Stomach (tissue), 19 donors: ENCODE measurements at places on chromosomes 7 and 10.

DNA sequence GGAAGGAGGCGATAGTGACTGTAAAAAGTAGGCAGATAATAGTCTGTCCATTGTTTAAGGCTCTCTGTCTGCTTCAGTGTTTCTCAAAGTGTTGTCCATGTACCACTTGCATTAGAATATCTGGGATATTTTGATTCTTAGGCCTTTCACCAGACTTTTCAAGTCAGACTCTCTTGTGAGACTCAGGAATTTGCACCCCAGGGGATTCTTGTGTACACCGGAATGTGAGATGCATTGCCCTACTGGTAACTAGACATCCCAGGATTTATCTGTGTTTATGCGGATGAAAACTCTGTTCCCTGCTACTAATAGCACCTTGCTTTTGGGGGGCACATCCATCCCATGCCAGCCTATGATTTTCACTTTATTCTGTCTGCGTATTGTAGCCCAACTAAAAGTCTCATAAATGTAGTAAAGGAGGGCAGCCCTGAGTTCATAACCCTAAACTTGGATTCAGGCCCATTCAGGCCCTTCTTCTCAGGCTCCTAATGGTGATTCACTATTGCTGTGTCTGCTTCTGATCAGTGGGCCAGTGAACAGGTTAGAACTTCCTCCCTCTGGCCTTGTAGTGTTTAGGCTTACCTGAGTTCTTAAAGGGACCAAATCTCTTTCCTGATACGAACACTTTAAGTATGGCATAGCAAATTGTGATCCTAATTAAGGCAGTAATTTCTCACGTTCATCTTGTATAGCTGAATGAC lies 71.8 kb upstream of the RPA3 start:
- H3K4me3 ChIP-seq = no peak overlapping the region
- H3K27ac ChIP-seq = no peak overlapping the region
- no peaks in the 10 kb centered on the region for H3K27me3 ChIP-seq
- DNase-seq = no peak
- H3K36me3 ChIP-seq = no peaks in the 10 kb centered on the region

GRCh38 chr10:30944005-30944404 lies 87.7 kb downstream of the ZNF438 start:
- DNase-seq = no peak
- H3K4me3 ChIP-seq = no peak overlapping the region
- H3K27ac ChIP-seq = no peak overlapping the region

- DNase-seq = no peak
- no peak overlapping the region for H3K4me3 ChIP-seq
- no peaks in the 10 kb centered on the region for H3K36me3 ChIP-seq
- no peaks in the 10 kb centered on the region for H3K4me1 ChIP-seq
These were observed 64.9 kb downstream of the MCU start for GRCh38 chr10:72756674-72757385.

DNA sequence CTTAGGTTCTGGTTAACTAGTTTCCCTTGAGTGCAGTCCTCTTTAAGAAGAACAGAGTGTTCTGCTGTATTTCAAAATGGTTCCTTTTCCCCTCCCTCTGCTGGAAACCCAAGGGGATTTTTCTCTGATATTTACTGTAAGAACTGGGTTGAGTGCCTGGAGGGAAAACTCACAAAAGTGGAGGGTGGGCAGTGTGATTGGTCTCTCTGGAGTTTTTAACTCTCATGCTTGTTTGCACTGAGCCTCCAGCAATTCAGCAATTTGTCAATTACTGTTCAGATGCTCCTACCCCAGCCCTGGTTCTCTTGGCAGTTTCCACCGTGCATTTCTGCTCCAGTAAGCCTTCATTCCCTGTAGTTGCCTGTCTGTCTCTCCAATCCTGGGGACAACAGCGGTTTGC lies 273.4 kb upstream of the SORCS1 start:
- no peak for DNase-seq
- H3K27ac ChIP-seq = no peak overlapping the region
- H3K4me3 ChIP-seq = no peak overlapping the region
- H3K36me3 ChIP-seq = no peaks in the 10 kb centered on the region
- no peaks in the 10 kb centered on the region for H3K27me3 ChIP-seq

DNA sequence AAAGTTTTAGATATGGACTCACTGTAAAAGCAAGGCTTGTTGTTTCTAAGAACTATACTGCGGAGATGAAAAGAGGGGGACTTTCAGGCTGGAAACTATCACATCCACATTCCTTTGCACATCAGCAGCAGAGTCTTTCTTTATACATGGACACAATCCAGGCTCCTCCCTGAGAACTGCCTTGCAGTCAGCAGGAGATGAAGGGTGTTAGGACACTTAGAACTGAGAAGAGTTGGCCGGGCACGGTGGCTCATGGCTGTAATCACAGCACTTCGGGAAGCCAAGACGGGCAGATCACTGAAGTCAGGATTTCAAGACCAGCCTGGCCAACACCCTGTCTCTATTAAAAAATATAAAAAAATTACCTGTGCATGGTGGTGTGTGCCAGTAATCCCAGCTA lies 9.7 kb upstream of the GARS1 start:
- H3K27me3 ChIP-seq = no peaks in the 10 kb centered on the region
- DNase-seq = no peak
- H3K4me3 ChIP-seq = no peak overlapping the region
- no peaks in the 10 kb centered on the region for H3K4me1 ChIP-seq
- H3K36me3 ChIP-seq = peaks cover 60% of the 10 kb centered on the region

DNA sequence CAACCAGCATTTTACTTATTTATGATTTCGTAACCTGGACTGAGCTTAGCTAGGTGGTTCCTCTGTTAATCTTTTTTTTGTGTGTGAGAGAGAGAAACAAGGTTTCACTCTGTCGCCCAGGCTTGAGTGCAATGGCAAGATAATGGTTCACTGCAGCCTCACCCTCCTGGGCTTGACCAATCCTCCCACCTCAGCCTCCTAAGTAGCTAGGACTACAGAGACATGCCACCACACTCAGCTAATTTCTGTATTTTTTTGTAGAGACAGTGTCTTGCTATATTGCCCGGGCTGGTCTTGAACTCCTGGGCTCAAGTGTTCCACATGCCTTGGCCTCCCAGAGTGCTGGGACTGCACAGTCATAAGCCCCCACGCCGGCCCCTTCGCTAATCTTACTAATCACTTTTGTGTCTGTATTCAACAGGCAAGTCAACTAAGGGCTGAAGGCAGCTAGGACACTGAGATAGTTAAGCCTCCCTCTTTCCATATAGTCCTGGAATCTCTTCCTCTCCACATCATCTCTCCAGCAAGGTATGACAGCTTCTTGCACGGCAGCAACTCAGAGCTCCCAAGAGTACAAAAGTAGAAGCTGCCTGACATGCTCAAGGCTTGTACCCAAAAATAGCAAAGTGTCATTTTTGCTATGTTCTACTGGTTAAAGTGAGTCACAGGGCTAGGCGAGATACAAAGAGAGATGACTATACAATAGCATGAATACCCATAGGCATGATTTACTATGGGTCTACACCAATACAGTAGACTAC lies 11.3 kb downstream of the KMT2C start:
- peaks cover 5% of the 10 kb centered on the region for H3K4me1 ChIP-seq
- no peak for DNase-seq
- H3K27me3 ChIP-seq = no peaks in the 10 kb centered on the region
- no peak overlapping the region for H3K27ac ChIP-seq
